ENCODE measurements at places on chromosomes 1 and 21.

DNA sequence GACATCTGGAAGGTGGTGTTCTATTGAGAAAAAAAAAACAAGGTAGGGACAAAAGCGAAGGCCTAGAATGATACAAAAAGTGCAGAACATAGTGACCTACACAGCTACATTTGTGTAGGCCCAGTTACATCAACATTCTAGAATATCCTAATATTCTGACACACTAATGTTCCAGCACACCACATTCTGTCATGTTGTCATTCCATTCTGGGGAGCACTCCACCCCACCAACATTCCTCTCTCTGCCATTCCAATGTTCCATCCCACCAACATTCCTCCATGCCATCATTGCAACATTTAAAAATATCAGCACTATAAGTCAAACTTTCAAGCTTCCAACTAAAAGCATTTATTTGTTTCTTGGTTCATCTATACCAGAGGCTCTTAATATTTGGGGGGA, 28.5 kb downstream of the COA7 start:
- DNase-seq: no peak

DNA sequence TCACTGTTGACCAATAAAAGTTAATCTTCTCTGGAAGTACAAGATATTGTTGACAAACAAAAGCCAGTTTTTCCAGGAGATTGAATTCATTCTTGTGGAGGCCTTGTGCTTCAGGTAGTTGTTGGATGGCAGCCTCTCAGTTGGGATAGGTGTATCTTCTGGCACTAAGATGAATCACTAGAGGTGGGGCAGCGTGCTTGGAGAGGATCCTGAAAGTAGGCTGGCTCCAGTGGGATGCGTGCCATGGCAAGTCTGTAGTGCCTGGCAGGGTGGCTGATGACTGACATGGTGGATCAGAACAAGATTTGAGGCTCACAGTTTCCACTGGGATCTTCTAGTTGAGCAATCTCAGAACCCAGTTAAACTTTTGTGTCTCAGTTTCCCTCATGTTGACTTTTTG, 2.4 kb downstream of the VPS13D start:
- no peak for DNase-seq

DNA sequence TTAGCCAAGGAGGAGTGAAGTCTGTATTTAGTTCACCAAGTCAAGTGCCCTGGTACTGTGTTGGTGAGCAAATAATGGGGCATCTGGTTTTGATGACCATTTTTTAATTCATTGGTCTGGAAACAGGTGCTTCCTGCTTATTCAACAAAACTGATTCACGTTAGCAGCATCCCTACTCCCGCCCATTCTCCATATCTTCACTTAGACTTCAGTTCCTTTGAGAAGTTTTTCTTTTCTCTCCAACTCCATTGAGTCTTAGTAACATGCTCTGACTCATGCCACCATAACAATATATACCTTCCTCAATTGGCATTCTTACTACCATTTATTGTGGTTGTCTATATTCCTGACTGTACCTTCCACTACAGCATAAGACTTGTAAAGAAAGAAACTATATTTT, 468.9 kb downstream of the DPYD start:
- DNase-seq: no peak

DNA sequence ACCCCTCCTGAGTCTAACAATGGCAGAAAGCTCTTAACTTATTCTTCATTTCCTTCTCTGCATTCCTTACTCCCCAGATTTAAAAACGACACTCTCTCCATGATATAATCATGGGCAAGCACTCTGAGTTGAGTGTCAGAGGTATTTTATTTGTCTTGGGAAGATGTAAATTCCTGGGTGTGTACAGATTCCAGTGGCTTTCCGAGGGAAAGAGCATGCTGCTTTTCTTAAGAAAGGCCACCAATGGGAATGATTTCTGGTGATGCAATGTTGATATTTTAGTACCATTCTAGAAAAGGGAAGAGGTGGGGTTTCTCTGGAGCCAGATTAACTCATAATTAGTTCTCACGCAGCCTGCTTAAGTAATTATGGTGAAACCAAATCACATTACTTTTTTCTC, 47.8 kb upstream of the BTG3 start:
- no peak for DNase-seq

DNA sequence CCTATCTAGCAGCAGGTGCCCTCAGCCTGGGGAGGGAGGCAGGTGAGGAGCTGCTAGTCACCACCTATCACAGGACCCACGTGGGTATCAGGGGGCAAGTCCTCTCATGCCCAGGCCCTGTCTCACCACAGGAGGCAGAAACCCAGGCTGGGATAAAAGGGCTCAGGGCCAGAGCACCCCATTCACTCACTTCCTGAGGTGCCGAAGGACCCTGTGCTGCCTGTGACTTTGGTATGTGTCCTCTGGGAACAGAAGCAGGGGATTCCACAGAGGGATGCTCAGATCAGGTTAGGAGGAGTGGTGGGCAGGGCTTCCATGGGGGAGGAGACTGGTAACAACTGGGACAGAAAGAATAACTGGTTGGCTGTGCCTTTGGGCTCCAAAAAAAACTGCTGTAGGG, at the start of gene LCE1E:
Gene LCE1E (plus strand): TSS at position 181 of the 400 bp plus-strand sequence. CDS start 1,043 bp downstream, outside the sequence.
- no peak for DNase-seq
